Urinary bladder (tissue), 4 donors: ENCODE measurements at places on chromosomes 5 and 9. TPM values are rescaled to one million over a fixed set of nuclear protein-coding genes. Genes with fewer than 3 reads are reported as not detected.

SLC45A2 gene
- total RNA-seq, result not detected

MEGF10 gene
- 8.7 TPM for total RNA-seq

DNA sequence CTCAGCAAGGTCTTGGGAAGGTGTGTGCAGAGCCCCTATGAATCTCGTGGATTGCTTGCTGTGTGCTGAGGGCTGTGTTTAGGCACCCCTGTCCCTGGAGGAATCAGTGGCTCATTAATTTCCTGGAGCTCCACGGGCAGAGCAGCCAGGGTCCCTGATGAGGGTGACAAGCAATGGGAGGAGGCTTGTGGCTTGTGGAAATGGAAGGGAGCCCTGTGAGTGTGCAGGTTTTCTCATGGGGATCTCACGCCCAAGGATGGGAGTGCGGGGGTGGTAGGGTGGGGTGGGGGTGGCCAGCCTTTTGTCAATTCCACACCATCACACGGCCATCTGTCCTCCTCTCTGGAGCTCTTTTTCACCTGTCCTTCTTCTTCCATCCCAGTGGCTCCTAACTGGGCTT lies 25.3 kb downstream of the PHF2 start:
- DNase-seq, result no peak

DNA sequence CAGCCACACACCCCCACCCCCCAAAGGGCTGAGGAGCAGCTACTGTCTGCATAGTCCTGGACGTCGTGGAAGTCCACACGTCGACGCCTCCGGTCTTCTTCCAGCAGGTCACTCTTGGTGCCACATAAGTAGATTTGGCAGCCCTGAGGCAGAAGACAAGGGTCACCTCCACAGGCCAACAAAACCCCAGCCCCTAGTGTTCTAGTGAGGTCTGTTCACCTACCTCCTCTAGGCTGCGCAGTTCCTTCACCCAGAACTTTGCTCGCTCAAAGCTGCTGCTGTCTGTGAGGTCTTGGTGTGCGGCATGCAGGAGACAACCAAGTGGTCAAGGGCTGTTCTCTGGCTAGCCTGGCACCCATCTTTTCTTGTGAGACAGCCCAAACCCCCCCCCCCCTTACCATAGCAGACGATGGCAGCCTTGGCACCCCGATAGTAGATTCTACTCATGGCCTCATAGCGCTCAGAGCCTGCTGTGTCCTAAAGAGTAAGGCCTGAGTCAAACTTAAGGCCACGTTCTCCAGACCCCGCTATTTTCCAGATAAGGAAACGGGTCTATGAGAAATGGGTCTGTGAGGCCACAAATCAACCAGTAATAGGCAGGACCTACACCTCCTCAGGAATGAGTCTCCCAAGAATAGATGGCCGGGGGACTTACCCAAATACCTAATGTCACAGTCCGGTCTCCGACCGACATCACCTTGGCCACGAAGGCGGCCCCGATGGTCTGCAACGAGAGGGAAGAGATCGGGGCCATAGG lies 987 bp downstream of the RAB24 start:
- DNase-seq, result no peak

- no peak for DNase-seq
Measured at GRCh38 chr9:37035648-37036370, 1.7 kb upstream of the PAX5 start.

GRCh38 chr9:113603773-113604172 lies 140.2 kb downstream of the RGS3 start:
- no peak for DNase-seq
